ENCODE measurements at places on chromosomes 4 and X. TPM values are rescaled to one million over a fixed set of nuclear protein-coding genes. Genes with fewer than 3 reads are reported as not detected.

HSFX4 gene
- total RNA-seq: not detected

SLITRK4 gene
- total RNA-seq: 0.67 TPM

SAGE1 gene
- total RNA-seq: not detected

MXRA5 gene
- 0.81 TPM for total RNA-seq

TMEM165 gene
- 78.0 TPM for total RNA-seq

FHIP1A gene
- total RNA-seq: 22.8 TPM
